ENCODE measurements at places on chromosomes 4 and X.

GRCh38 chrX:148466292-148466691, 34.1 kb upstream of the AFF2 start:
- no peak for DNase-seq

- no peak for DNase-seq
Observed at GRCh38 chr4:128682942-128683666, 126.4 kb upstream of the JADE1 start.

DNA sequence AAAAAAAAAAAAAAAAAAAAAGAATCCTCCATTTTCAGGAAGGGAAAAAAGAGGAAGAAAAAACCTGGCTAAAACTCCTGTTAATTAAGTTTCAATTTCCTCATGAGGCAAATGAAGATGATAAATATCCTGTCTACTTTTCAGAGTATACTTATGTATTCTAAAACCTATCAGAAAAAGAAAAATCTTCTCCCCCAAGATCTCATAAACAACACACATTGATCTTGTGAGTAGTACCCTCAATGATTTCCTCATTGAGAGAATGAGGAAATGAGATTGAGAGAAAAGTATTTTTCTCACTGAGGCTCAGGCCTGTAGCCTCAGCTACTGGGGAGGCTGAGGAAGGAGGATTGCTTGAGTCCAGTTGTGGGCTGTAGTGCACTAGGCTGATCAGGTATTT, 146.7 kb downstream of the TET2 start:
- no peak for DNase-seq

- DNase-seq, result no peak
Observed at GRCh38 chr4:124786634-124787033, 74.1 kb upstream of the ANKRD50 start.

- DNase-seq, result no peak
Observed at GRCh38 chr4:114385195-114385985, 213.2 kb upstream of the UGT8 start.

DNA sequence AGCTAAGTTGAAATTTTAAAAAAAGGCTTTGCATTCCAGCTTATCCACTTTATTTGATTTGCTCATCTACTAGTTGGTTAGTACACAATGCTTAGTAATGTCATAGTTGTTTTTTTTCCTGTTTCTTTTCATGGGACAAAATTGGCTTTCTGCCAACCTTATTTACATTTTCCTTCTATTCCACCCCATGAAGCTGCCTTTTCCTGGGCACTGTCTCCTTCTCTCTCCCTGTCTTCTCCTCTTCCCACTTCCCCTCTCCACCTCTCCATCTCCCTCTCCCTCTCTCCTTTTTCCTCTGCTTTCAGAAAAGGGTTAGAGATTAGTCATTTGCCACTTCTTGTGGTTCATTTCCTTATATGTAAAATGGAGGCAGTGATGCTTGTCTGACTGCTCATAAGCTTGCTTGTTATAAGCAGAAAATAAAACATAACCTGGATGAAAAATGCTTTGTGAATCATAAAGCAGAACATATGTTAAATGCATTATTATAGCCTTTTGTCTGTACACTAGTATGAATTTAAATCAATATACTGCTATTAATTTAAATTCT, 181.9 kb downstream of the CEP135 start:
- peak; percentile 53 for DNase-seq

DNA sequence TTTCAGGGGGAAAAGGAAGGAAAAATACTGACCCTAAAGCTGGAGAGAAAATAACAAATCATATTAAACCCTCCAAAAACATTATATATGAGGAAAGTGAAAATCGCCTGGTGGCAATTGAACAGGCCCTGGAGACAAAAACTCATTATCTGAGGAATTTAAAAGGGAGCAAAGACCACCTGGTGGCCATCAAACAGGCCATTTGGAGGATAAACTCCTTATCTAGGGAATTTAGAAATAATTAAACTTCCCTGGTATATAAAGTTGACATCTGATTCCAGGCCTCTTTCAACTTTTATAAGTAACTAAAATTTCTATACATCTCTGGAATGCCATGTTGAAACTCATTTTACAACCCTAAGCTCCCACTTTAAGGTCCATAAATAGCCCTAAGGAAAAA, 35.2 kb downstream of the CHM start:
- no peak for DNase-seq

DNA sequence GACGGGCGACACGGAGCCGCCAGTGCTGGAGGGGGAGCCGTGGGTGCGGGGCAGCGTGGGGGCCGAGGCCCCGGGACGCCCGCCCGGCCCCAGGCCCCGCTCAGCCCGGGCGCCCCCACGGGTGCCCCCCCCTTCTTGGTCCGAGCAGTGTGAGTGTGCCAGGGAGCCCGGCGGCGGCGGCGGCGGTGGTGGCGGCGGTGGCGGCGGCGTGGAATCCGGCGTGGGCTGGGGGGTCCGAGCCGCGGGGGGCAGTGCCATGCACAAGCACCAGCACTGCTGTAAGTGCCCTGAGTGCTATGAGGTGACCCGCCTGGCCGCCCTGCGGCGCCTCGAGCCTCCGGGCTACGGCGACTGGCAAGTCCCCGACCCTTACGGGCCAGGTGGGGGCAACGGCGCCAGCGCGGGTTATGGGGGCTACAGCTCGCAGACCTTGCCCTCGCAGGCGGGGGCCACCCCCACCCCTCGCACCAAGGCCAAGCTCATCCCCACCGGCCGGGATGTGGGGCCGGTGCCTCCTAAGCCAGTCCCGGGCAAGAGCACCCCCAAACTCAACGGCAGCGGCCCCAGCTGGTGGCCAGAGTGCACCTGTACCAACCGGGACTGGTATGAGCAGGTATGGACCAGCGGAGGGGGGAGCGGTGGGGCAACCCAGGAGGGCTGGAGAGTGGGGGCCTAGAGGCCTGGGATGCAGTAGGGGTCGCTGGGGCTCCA, 466 bp downstream of the DLG3 start:
- DNase-seq, result no peak

GRCh38 chr4:165355900-165356300, 22.9 kb upstream of the CPE start:
- peak; percentile 65 for DNase-seq

Data from cardiac fibroblast (primary cell).